ENCODE measurements at places on chromosomes 7 and 10. TPM values are rescaled to one million over a fixed set of nuclear protein-coding genes. Genes with fewer than 3 reads are reported as not detected.

PLAC9 gene
- 9.9 TPM for total RNA-seq

ANKRD7 gene
- 0.82 TPM for total RNA-seq

CUBN gene
- total RNA-seq, result 0.68 TPM

NPFFR1 gene
- total RNA-seq, result not detected

GPR141 gene
- not detected for total RNA-seq

NUDT13 gene
- 2.9 TPM for total RNA-seq

SPDYE5 gene
- not detected for total RNA-seq

SFTPA2 gene
- 0.55 TPM for total RNA-seq

TFR2 gene
- total RNA-seq, result not detected

C10orf90 gene
- not detected for total RNA-seq

EBF3 gene
- 8.5 TPM for total RNA-seq

SEMA3D gene
- 0.16 TPM for total RNA-seq

GRM3 gene
- total RNA-seq, result not detected

MOGAT3 gene
- total RNA-seq, result not detected

NUB1 gene
- total RNA-seq, result 46.0 TPM

RELN gene
- total RNA-seq, result 0.20 TPM

Data from psoas muscle (tissue), 8 donors.